ENCODE measurements at places on chromosomes 2 and 18. TPM values are rescaled to one million over a fixed set of nuclear protein-coding genes. Genes with fewer than 3 reads are reported as not detected.

Gene TEX261
- total RNA-seq: 85.9 TPM

Gene SERPINB3
- total RNA-seq: 0.12 TPM

Gene FECH
- 41.3 TPM for total RNA-seq

Gene FOXI3
- total RNA-seq: not detected

Gene HOXD9
- 1.7 TPM for total RNA-seq

Gene MRPL44
- 47.1 TPM for total RNA-seq

Gene ANKRD30B
- 0.02 TPM for total RNA-seq

Gene SCN3A
- total RNA-seq: not detected

Gene PARD6G
- 2.8 TPM for total RNA-seq

Gene SLC40A1
- total RNA-seq: 3.4 TPM

Gene POTEC
- not detected for total RNA-seq

Gene KIAA2012
- total RNA-seq: not detected

Gene FAHD2A
- 25.7 TPM for total RNA-seq

Gene MRO
- total RNA-seq: 0.05 TPM

Gene MATN3
- 13.5 TPM for total RNA-seq

Measured in A549 treated with CORT108297 at 1 μM for 4 hours (cell line).